ENCODE measurements at places on chromosomes 4 and X. TPM values are rescaled to one million over a fixed set of nuclear protein-coding genes. Genes with fewer than 3 reads are reported as not detected.
A peak's percentile ranks its signal among the peaks of the same experiment; 100 is the strongest.

The FATE1 gene
- not detected for total RNA-seq

The BEX1 gene
- total RNA-seq = 0.39 TPM

The GPR119 gene
- not detected for total RNA-seq

The PSAPL1 gene
- not detected for total RNA-seq

The PNMA5 gene
- 0.62 TPM for total RNA-seq

GRCh38 chr4:37440501-37440900 is 196.0 kb downstream of the NWD2 start:
- H3K4me3 ChIP-seq = no peak overlapping the region
- DNase-seq = no peak
- no peaks in the 10 kb centered on the region for H3K4me1 ChIP-seq

DNA sequence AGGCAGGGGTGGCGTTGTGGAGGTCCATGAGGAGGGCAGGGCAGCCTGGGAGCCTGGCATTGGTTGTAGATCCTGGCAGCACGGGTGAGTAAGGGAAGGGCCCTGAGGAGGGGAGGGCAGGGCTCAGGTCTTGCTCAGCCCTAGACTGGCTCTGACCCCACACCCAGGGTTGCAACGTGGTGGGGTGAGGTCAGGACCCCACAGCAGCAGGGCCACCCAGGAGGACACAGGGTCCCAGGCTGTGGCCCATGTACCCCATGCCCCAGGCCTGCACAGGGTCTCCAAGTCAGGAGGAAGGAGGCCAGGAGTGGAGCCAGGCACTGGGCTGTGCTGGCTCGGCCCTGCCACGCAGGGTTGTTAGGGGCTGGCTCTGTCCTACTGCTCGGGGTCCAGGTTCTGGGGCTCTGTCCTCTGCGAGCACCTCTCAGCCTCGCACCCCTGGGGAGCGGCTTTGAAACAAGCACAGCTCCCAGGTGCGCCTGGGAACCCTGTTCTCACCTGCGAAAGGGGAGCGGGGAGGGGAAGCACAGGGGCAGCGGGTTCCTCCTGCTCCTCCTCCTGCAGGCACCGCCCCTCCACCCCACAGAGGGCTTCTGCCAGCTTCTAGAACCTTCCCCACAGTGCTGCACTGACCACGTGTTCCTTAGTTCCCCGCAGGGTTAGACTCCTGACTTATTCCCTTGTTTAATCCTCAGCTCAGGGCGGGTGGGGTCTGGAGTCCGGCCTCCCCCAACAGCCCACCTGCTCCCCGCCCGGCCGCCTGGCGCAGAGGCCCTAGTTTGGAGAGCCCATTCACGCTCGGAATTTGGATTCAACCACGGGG is 20.4 kb downstream of the MSANTD1 start:
- H3K36me3 ChIP-seq = no peaks in the 10 kb centered on the region
- H3K4me1 ChIP-seq = no peaks in the 10 kb centered on the region
- DNase-seq = peak; percentile 3

- H3K36me3 ChIP-seq = no peaks in the 10 kb centered on the region
- no peak overlapping the region for H3K27ac ChIP-seq
- no peaks in the 10 kb centered on the region for H3K27me3 ChIP-seq
- DNase-seq = no peak
Observed at GRCh38 chrX:48513670-48514069, 4.9 kb downstream of the PORCN start.

DNA sequence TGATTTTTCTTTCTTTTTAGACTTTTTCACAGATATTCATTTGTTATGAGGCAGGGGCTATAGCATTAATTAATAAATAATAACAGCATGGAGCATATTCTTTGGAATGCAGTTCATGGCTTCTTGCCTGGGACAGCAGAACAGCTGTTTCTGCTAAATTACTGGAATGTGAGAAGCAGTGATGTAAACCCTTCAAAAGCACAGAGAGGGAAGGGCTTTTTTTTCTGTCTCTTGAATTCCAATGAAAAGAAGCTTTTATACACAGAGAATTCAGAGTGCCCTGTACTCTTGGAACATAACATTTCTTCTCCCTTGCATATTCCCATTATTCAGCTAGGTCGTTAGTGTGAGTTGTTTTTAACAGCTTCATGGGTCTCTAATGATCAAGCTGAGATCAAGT is 28.5 kb upstream of the ANK2 start:
- H3K4me1 ChIP-seq = no peaks in the 10 kb centered on the region
- no peak overlapping the region for H3K27ac ChIP-seq
- DNase-seq = no peak
- H3K4me3 ChIP-seq = no peak overlapping the region
- no peaks in the 10 kb centered on the region for H3K36me3 ChIP-seq

DNA sequence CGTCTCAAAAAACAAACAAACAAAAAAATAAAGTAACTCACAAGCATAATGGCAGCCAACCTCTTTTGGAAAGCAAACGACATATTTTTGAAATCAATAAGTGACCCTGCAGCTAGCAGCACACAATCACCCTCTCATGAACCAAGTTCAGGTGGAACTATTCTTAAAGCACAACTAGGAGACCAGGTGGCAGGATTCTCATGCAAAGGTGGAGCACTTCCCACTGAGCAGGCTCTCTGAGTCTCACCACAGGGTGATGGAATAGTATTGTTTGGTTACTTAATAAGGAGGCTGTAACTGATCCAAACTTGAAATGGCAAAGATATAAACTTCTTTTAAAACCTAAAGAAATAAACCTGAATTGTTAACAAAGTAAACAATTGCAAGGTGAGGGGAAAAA is 1293.1 kb downstream of the PCDH19 start:
- H3K4me1 ChIP-seq = no peaks in the 10 kb centered on the region
- H3K4me3 ChIP-seq = no peak overlapping the region
- DNase-seq = no peak
- no peaks in the 10 kb centered on the region for H3K27me3 ChIP-seq
- H3K36me3 ChIP-seq = no peaks in the 10 kb centered on the region

GRCh38 chr4:113187358-113187757 is 137.9 kb downstream of the ANK2 start:
- no peak for DNase-seq
- no peaks in the 10 kb centered on the region for H3K27me3 ChIP-seq
- H3K36me3 ChIP-seq = no peaks in the 10 kb centered on the region
- H3K27ac ChIP-seq = no peak overlapping the region
- H3K4me3 ChIP-seq = no peak overlapping the region
- H3K4me1 ChIP-seq = no peaks in the 10 kb centered on the region

- no peak overlapping the region for H3K27ac ChIP-seq
- H3K4me3 ChIP-seq = no peak overlapping the region
- H3K27me3 ChIP-seq = no peaks in the 10 kb centered on the region
- no peaks in the 10 kb centered on the region for H3K36me3 ChIP-seq
Observed at GRCh38 chrX:29024871-29025270, 437.6 kb downstream of the IL1RAPL1 start.

- H3K36me3 ChIP-seq = no peaks in the 10 kb centered on the region
- DNase-seq = no peak
- no peak overlapping the region for H3K27ac ChIP-seq
- no peaks in the 10 kb centered on the region for H3K4me1 ChIP-seq
- H3K27me3 ChIP-seq = no peaks in the 10 kb centered on the region
- no peak overlapping the region for H3K4me3 ChIP-seq
Observed at GRCh38 chrX:10828036-10828435, 207.7 kb upstream of the MID1 start.

- no peaks in the 10 kb centered on the region for H3K36me3 ChIP-seq
- no peak for DNase-seq
- H3K27ac ChIP-seq = no peak overlapping the region
- no peak overlapping the region for H3K4me3 ChIP-seq
- no peaks in the 10 kb centered on the region for H3K27me3 ChIP-seq
Observed at GRCh38 chr4:153212736-153213135, 8.5 kb downstream of the TRIM2 start.

DNA sequence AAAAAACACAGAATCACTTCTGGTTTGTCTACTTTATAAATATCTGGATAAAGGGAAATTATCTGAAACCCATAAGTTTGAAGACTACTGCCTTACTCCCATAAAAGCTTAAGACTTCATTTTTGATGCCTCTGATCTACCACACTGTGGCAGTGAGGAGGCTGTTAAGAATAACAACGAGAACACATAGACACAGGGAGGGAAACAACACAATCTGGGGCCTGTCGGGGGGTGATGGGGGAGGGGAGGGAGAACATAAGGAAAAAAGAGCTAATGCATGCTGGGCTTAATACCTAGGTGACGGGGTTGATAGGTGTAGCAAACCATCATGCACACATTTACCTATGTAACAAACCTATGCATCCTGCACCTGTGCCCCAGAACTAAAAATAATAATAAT is 573.7 kb downstream of the GBA3 start:
- no peaks in the 10 kb centered on the region for H3K4me1 ChIP-seq
- H3K36me3 ChIP-seq = no peaks in the 10 kb centered on the region
- no peak overlapping the region for H3K4me3 ChIP-seq

- H3K27ac ChIP-seq = no peak overlapping the region
- H3K4me3 ChIP-seq = no peak overlapping the region
- no peaks in the 10 kb centered on the region for H3K4me1 ChIP-seq
- no peaks in the 10 kb centered on the region for H3K27me3 ChIP-seq
- DNase-seq = no peak
Observed at GRCh38 chr4:122118243-122118642, 33.9 kb upstream of the BLTP1 start.

- H3K4me3 ChIP-seq = no peak overlapping the region
- no peak for DNase-seq
- no peaks in the 10 kb centered on the region for H3K36me3 ChIP-seq
- no peaks in the 10 kb centered on the region for H3K27me3 ChIP-seq
Observed at GRCh38 chr4:141347684-141348083, 127.0 kb downstream of the ZNF330 start.

DNA sequence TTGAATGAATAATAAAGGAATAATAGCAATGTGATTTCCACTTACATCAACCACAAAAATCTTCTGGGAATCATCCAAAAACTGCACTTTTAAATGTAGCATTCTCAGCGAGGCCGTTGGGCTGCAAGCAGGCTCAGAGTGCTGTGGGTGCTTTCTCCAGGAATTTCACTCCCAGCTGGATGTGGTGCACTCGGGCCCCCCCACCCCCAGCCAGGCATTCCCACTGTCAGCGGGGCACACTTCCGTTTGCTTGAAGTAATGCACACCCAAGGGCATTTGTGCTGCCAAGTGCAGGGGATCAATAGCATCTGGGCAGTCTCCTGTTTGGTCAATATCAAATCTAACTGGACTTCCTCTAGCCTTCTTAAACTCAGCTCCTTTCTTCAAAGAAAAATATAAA is at the start of gene FRMD7:
FRMD7 (minus strand) TSS at position 278 of the 400 bp plus-strand sequence; CDS start at position 102, 176 bp downstream.
- no peak within 1 kb of the TSS for H3K4me3 ChIP-seq
- no peaks in the 10 kb centered on the region for H3K4me1 ChIP-seq
- H3K27me3 ChIP-seq = no peaks in the 10 kb centered on the region
- no peak for DNase-seq
- H3K27ac ChIP-seq = no peak within 1 kb of the TSS

- H3K4me3 ChIP-seq = no peak overlapping the region
- H3K4me1 ChIP-seq = no peaks in the 10 kb centered on the region
- no peak for DNase-seq
- no peaks in the 10 kb centered on the region for H3K27me3 ChIP-seq
Observed at GRCh38 chrX:146707781-146708180, 101.8 kb upstream of the CXorf51B start.

Data from B cell (primary cell).